Anterior cingulate cortex (tissue), 58 donors: ENCODE measurements at places on chromosomes 1 and 21.

GRCh38 chr1:108511764-108512163 is 48.1 kb upstream of the EEIG2 start:
- no peak for DNase-seq

GRCh38 chr21:35190201-35190701 is 141.1 kb upstream of the RUNX1 start:
- DNase-seq, result no peak

DNA sequence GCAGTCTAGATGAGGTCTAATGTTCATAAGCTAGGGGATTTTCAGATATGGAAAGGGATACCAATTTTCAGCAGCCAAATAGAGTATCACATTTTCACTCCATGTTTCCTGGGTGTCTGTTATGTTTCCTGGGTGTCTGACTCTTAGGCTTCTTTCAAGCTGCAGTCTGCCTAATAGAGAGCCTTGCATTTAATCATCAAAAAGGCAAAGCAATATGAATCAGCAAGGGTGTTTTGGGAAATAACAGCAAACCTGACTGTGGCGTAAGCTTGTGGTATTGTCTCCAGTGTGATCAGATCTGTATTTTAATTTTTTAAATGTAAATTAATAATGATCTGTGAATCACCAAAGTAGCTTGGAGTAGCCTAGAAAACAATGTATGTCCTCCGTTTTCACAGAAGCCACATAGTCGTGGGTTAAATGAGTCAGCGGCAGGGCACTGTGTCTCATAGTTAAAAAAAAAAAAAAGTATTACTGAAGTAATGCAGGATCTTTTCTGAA is 10.4 kb downstream of the LGALS8 start:
- DNase-seq, result no peak

DNA sequence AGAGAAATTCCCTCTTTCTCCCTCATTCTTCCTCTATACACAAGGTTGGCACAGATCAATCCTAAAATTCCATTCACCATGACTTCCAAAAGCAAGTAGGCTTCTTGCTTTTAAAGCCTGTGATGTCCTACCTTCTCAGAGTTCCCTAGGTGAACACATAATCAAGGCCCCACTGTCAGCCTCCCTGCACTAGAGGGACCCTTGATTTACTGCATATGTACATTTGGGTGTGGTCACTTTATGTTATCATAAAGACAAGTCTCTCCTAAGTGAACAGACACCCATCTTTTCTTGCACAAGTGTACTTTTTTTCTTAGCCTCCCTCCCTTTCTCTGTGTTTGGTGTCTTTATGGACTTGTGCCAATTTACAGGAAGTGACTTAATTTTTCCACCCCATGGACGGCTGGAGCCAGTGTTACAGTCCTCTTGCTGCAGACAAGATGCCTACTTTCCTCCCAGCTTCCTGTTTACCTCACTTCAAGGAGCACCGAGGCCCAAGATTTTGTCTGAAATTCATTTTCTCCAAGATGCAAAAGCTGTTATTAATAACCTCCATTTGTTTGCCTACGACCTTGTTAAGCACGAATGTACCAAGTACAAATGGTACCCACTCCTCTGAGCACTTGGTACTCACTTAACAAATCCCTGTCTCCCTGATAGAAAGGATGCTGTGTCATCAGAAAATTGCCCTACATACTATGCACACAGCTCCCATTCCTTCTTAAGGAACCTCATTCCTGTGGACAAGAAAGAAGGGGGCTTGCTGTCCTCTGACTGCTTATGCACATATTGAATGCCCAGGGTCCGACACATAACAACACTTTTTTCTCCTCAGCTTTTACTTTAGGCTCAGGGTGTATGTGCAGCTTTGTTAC is 82.8 kb upstream of the SLC44A3 start:
- DNase-seq, result no peak

DNA sequence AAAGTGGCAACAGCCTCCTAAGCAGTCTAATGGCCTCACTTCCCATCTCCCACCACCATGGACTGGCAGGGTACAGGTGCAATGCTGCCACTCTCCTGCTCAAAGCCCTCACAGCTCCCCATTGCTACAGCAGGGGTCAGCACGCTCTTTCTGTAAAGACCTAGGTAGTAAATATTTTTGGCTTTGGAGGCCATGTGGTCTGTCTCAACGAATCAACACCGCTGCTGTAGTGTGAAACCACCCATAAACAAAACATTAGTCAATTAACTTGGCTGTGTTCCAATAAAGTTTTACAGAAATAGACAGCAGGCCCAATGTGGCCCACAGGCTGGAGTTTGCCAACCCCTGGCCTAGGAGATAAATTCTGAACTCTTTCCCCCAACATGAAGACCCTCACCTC is 44.6 kb upstream of the TMEM125 start:
- no peak for DNase-seq

GRCh38 chr1:161046605-161047228 is 940 bp upstream of the USF1 start:
- DNase-seq, result no peak

- no peak for DNase-seq
Observed at GRCh38 chr1:75132812-75133619, 1.2 kb upstream of the LHX8 start.
